ENCODE measurements at places on chromosomes 7 and 10. TPM values are rescaled to one million over a fixed set of nuclear protein-coding genes. Genes with fewer than 3 reads are reported as not detected.

Gene SPDYE8
- not detected for total RNA-seq

Gene CYP2C9
- total RNA-seq, result not detected

Gene TBATA
- total RNA-seq, result not detected

Gene ANXA8
- total RNA-seq, result not detected

Gene TCAF2
- total RNA-seq, result 7.1 TPM

Gene SND1
- 249 TPM for total RNA-seq

Gene OR13A1
- not detected for total RNA-seq

Gene KAZALD1
- total RNA-seq, result 2.9 TPM

Gene GNAT3
- not detected for total RNA-seq

Gene CCDC172
- not detected for total RNA-seq

Gene TFR2
- 0.95 TPM for total RNA-seq

Gene AGBL3
- total RNA-seq, result 3.4 TPM

Gene AGMO
- total RNA-seq, result 0.40 TPM

Gene ZNF107
- total RNA-seq, result 5.8 TPM

All from endothelial cell of umbilical vein (primary cell).